GM12891 (cell line): ENCODE measurements at places on chromosomes 4 and X.
A peak's percentile ranks its signal among the peaks of the same experiment; 100 is the strongest.

GRCh38 chr4:48255959-48256342 is 13.7 kb downstream of the TEC start:
- DNase-seq: no peak

DNA sequence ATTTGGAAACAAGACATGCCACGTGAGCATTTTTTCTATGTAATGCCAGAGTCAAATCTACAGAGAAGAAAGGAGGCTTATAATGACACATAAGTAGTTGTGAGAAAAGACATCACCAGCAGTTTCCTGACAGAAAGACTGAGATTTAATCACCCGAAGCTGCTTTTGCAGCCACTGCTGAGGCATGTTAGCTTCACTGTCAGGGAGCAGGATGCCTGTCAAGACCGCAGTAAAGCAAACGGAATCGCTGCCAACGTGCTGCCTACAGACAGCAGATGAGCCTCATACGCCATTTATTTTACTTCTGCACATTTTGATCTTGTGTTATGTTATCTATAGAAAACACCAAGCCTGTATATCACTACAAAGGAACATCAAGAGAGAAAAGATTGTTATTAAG is 68.7 kb upstream of the NDST3 start:
- DNase-seq: no peak

DNA sequence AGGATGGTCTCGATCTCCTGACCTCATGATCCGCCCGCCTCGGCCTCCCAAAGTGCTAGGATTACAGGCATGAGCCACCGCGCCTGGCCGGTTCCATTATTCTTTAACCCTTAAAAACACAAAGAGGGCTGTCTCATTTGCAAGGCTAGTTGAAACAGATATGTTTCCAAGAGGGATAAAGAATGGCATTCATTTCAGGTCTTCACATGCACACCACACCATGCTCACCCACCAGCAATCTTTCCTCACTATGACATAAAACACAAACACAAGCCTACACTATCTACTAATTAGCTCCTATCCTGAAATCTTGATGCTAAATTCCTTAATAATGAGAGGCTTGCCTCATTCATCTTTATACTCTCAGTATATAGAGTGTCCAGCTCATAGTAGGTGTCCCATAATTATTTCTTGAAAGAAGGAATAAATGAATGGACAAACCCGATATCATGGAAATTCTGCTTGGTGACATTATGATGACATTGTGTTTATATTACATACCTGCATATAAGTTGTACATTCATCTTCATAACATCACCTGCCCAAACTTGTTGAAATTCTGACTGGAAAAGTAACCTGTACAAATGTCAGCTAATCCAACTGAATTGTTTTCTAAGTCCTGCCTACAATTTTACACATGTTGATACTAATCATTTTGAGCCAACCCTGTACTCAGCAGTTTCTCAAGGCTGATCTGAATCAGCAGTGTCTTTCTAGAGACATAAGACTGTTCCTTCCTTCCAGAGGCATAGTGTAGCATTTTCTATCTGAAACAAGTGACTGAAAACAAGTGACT is 408.5 kb downstream of the KLHL13 start:
- no peak for DNase-seq

- DNase-seq: no peak
Measured at GRCh38 chrX:110131031-110131430, 128.1 kb downstream of the TMEM164 start.

DNA sequence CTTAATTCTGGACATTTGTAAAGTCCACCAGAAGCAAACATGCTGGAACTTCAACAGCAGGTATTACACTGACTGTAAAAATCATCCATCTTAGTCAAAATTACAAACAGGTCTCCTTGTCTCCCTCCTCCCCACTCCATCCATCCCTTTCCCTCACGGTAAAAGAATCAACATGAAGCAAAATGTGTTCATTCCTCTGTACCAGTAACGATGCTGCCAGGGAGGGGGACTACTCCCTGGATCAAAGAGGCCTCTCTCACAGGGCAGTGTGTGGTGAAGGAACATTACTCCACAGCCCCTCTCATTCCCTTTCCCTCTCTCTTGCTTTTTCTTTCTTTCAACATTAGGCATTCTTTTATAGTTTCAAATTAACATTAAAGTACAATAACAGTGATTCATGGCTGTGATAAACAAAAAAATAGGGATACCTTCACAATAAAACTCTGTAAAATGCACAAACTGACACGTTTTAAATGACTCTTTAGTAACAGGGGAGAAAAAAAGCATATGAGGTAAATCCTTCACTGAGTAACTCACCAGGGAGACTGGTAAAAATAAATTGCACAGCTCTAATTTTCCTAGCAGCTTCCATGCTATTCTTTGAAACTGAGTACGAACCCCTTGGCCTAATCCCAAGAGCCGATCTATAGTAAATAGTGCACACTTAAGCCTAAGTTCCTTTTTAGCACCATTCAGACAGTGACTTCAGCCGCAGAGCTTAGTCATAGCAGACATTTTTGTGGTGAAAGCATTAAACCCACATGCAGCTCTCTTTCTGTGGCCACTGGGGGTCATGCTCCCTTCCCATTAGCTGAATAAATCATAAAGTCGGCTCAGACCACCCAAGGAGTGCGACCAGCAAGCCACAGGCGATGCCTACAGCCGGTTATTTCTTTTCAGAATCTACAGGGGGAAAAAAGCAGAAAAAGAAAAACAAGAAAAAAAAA is 215.6 kb upstream of the GYPA start:
- DNase-seq: peak; percentile 2

DNA sequence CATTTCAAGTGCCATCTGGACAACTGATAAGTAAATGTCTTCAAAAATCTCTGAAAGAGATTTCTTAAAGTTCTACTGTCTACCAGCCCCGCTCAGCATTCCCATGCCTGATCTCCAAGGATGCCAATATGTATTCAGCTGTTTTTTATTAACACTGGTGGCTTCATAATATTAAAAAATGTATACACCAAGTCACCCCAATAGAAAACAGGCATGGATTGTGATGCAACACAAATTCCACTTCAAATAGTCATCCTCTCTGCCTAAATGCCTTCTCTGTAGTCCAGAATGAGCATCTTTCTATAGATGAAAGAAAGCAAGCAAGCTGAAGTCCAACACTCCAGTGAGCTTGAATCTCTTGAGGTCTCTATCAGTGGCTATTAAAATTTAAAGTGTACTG is 152.2 kb upstream of the PPARGC1A start:
- no peak for DNase-seq
